ENCODE measurements at places on chromosomes 6 and 20.

GRCh38 chr6:16756660-16757255, 4.5 kb downstream of the ATXN1 start:
- H3K27ac ChIP-seq = no peak overlapping the region
- peaks cover 32% of the 10 kb centered on the region for H3K4me1 ChIP-seq
- H3K36me3 ChIP-seq = no peaks in the 10 kb centered on the region
- no peaks in the 10 kb centered on the region for H3K27me3 ChIP-seq
- DNase-seq = no peak

DNA sequence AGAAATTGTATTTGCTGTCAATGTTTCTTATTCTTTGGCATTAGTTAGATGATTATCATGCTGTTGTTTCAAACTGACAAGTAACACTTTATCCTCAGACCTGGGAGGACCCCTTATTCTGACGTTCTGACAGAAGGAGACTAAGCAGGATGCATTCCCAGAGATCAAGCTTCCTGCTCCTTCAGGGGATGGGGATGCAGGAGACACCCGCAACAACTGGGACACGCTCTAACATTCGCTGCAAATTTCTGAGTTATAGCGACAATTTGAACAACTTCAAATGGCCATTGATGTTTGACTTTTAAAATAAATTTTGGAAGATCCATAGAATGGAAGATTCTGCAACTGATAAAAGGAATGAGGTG, 69.0 kb upstream of the ZNF184 start:
- H3K4me1 ChIP-seq = no peaks in the 10 kb centered on the region
- no peak for DNase-seq
- H3K27ac ChIP-seq = no peak overlapping the region
- no peaks in the 10 kb centered on the region for H3K36me3 ChIP-seq
- H3K4me3 ChIP-seq = no peak overlapping the region
- H3K27me3 ChIP-seq = peaks cover 36% of the 10 kb centered on the region

DNA sequence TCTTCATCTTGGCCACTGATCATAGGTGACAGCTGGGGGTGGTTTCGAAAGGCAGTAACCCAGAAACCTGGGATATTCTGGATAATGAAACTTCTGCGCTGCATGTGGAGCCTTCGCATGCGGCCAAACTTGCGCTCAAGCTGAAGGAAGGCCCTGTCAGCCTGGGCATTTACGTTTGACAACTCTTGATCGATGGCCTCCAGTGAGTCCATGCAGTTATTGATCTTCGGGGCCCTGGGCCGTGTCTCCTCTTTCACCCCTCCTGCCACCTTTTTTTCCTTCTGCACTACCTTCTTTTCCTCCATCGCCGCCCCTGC, 729 bp downstream of the TSPYL4 start:
- peak overlapping the region; percentile 63 for H3K27ac ChIP-seq
- H3K36me3 ChIP-seq = no peaks in the 10 kb centered on the region
- DNase-seq = no peak
- peaks cover 3% of the 10 kb centered on the region for H3K4me1 ChIP-seq
- H3K4me3 ChIP-seq = peak overlapping the region; percentile 81
- no peaks in the 10 kb centered on the region for H3K27me3 ChIP-seq

DNA sequence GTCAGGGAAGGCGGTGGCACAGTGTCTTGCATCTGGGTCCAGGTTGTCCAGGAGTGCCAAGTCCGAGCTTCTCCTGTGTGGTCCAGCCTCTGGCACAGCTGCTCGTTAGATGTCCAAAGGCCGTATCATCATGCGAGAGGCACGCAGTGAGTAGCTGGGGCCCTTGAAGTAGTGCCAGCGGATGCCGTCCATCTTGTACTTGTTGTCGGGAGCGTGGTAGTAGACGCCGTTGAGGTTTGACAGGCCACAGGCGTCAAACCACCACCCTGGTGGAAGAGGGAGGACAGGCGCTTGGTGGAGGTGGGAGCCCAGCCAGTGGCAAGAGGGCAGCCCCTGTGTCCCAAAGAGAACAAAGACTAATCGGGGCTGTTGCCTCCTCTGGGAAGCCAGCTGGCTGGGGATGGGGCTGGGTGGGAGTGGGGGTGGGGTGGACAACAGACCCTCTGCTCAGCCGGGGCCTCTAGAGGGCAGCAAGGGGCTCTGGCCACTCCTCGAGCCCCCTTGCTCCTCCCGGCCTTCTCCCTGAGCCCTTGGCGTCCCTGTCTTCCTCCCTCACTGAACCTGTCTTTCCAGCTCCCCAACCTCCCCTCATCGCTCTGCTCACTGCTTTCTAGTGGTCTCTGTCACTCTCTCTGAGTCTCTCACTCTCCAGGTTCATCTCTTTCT, 39.5 kb downstream of the FAM110A start:
- no peak overlapping the region for H3K4me3 ChIP-seq
- H3K27ac ChIP-seq = no peak overlapping the region

DNA sequence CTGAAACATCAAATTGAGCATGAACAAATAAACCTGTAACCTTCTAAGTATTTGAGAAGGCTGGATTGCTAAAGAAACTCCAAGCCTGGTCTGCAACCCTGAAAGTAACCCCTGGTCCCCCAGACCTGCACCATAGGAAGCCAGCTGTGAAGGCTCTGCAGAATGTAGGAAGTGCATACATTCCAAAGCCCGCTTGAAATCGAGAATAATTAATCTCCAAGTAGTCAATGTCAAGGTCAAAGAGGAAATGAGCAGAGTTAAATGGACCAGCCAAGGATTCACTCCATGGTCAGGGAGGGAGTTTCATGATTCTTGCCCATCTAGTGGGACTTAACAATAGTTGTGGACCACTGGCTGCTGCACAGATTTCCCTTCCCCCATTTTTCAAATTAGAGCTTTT, 107.6 kb upstream of the RNF24 start:
- no peak for DNase-seq
- H3K36me3 ChIP-seq = no peaks in the 10 kb centered on the region
- H3K27me3 ChIP-seq = no peaks in the 10 kb centered on the region

- DNase-seq = no peak
- no peak overlapping the region for H3K4me3 ChIP-seq
- H3K36me3 ChIP-seq = no peaks in the 10 kb centered on the region
- no peaks in the 10 kb centered on the region for H3K4me1 ChIP-seq
Observed at GRCh38 chr20:952196-952795, 36.2 kb upstream of the ANGPT4 start.

DNA sequence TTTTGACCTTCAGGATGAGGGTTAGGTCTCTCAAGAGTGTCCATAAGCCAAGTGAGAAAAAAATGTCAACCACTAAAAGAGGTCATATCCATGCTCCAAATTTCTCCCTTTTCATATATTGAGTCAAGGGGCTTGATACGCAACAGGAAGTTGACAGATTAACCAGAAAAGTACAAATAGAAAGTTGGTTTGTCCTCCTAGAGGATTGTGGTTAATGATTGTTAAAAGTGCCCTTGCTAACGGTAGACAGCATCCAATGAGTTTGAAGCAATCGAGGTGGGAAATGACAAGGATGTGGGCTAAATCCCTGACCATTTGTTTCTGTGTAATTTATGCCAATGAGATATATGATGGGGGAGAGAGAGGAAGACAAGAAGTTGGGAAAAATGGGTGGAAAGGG, 18.1 kb upstream of the HBS1L start:
- no peak overlapping the region for H3K4me3 ChIP-seq
- H3K27ac ChIP-seq = no peak overlapping the region
- no peak for DNase-seq
- H3K4me1 ChIP-seq = no peaks in the 10 kb centered on the region
- no peaks in the 10 kb centered on the region for H3K27me3 ChIP-seq

DNA sequence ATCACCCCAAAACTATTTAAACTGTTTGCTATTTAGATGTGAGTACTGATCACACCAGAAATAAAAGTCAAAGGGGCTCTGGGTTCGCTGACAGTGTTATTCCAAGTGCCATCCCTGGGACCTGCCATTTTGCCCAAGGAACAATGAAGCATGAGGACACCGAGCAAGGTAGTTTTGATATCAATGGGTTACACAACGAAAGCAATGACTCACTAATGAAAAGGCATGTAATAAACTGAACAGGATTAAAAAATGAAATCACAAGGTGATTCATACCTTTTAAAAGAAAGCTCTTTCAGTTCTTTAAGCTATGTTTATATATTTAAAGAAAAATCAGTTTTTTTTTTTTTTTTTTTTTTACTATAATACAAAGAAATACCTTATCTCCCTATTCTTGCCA, 102.0 kb downstream of the HS3ST5 start:
- H3K27ac ChIP-seq = no peak overlapping the region
- no peak for DNase-seq
- no peaks in the 10 kb centered on the region for H3K27me3 ChIP-seq
- H3K36me3 ChIP-seq = no peaks in the 10 kb centered on the region

DNA sequence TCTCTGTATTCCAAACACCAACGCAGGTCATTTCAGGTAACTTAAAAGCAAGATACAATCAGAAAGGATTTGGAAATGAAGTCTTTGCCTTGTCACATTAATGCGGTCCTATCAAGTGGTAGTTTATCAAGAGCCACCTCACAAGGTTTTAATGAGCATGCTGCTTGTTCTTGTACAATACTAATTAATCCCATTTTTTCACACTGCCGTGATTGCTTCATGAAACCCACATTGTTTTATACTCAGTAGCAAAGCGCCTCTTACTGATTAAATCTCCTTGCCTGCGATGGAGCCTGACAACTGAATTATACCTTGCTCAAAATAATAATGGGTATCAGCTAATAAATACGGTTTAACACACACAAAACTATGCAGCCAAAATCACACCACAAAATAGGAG, 234.1 kb upstream of the TSHZ2 start:
- no peak overlapping the region for H3K4me3 ChIP-seq
- no peak for DNase-seq
- no peaks in the 10 kb centered on the region for H3K36me3 ChIP-seq
- H3K27ac ChIP-seq = no peak overlapping the region

- H3K4me3 ChIP-seq = no peak overlapping the region
- H3K27ac ChIP-seq = no peak overlapping the region
Observed at GRCh38 chr20:33672426-33673113, 1.7 kb downstream of the NECAB3 start.

DNA sequence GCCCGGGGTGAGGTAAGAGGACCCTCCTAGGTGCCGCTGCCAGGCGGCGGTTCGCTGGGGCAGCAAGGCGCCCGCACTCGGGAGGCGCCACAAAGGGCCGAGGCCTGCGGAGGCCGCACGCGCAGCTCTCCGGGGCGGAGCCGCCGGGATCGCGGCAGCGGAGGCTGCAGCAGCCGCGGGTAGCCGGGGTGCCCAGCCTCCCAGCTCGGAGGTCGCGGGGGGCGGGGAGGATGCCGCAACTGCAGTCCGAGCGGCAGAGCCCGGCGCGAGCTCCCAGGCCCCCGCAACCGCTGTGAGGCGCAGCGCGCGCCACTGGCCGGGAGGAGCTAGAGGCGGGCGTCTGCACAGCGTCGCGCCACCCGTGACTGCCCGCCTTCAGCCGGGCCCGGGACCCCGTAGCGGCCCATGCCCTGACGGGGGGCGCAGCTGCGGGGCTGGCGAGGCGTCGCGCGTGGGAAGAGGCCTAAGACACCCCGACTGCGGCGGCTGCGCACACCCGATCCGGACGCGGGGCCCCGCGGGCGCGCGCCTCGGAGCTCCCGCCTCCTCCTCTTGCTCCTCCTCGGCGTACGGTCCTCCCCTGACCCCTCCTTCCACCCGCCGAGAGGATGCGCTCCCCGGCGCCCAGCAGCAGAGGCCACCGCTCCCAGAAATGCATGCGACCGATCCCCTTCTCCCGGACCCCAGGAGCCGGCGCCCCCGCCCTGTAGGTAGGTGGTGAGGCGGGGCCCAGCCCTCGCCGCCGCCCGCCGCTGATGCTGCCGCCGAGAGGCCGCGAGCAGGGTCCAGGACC, at the start of gene NCOA7:
TSS of gene NCOA7 (plus strand) at position 603 of the 793 bp plus-strand sequence. CDS start 24,395 bp downstream, outside the sequence.
- peak; percentile 81 for DNase-seq
- H3K27ac ChIP-seq = peak within 1 kb of the TSS; percentile 93
- peaks cover 6% of the 10 kb centered on the region for H3K4me1 ChIP-seq
- peak within 1 kb of the TSS; percentile 90 for H3K4me3 ChIP-seq
- no peaks in the 10 kb centered on the region for H3K36me3 ChIP-seq

DNA sequence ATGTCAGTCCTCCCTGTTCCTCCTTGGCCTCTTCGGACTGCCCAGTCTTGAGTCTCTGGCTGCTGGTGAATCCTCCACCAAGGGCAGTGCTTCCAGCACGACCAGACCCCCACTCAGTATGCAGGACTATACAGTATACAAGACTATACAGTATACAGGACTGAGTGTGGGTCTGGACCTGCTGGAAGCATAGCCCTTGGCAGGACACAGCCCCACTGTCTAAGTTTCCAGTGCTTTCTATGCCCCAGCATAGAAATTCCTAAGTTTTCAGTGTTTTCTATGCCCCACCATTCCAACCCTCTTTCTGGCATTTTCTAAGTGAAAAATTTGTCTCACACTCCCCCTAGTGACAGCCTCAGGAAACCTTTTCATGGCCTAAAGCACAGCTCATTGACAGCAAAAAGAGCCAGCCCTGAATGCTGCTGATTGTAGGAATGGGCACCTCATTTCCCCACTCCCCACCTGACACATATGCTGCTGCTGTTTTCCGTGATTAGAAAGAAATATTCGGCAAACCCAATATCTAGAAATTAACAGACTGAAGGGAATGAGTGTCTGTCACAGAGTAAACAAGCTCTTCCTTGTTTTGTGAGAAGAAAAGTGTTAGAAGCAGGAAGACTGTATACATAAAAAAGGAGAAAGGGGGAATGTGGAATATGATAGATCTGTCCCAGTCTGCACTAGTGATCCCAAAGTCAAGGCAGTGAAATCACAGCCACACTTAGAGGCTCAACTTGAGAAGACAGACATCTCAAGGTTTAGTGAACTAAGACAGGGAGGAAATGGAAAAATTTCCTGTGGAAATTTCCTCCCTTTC, 206.9 kb downstream of the IBTK start:
- H3K4me3 ChIP-seq = no peak overlapping the region
- H3K36me3 ChIP-seq = no peaks in the 10 kb centered on the region
- no peak overlapping the region for H3K27ac ChIP-seq
- no peaks in the 10 kb centered on the region for H3K27me3 ChIP-seq
- peak; percentile 35 for DNase-seq

GRCh38 chr20:57417051-57417689, 26.0 kb downstream of the RBM38 start:
- H3K36me3 ChIP-seq = no peaks in the 10 kb centered on the region
- no peak overlapping the region for H3K27ac ChIP-seq
- H3K27me3 ChIP-seq = no peaks in the 10 kb centered on the region
- H3K4me3 ChIP-seq = no peak overlapping the region
- no peak for DNase-seq

DNA sequence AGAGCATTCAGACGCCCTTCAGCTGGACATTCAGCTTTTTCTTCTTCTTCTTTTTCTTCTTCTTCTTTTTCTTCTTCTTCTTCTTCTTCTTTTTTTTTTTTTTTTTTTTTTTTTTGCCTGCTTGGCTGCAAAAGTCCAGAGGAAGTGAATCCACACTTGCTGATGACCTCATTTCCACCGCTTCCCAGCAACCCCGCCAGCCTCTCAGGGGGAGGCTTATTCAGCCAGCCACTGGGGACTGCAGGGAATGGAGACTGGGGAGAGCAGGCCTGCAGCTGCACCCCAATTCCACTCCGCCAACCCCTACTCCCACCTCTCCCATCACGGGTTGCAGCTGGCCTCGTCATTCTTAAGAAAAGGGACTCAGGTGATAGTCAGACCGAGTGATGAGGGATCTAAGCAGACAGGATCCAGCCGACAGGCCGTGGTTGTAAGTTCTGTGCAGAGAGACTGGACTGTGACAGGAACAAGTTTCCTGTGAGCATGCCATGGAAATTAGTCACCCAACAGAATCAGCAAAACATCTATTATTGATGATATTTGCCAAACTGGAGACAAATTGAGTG, 59.0 kb upstream of the QKI start:
- peak overlapping the region; percentile 40 for H3K27ac ChIP-seq
